Pons (tissue), 1 donor: ENCODE measurements at places on chromosomes 7 and 10.

DNA sequence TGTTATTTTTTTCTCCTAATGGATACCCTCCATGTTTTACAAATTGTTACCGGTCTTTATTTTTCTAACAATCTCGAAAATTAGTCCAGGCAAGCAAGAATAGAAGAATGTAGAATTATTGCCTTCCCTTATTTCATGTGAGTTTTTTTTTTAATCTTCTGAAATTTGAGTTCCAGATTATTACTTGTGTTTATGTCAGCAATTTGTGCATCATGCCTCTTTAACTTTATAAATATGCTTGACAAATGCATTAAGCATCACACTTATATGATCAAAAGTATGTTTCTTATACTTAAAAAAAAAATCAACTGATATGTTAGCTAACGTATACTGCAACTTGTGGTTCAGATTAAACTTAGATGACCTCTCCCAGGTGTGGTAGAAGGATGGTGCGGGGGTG is 242.7 kb upstream of the VSTM2A start:
- no peak for DNase-seq

GRCh38 chr7:143305423-143306070 is 10.4 kb upstream of the CLCN1 start:
- DNase-seq, result peak; percentile 74

DNA sequence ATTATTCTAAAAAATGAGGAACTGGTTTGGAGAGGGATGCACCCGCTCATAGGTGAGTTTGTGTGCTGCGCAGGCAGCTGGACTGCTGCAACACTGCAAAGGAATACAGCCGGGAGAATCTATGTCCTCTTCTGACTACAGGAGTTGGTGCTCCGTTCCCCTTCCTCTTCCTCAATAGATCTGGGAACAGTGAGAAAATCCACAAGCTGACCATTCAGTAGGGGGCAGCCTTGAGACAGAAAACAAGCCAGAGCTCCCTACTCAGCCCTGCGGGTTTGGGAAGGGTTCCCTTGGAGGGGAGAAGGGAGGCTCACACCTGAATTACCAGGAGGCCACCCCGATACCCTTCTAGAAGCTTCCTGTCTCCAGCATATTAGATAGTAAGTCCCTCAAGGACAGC is 87.3 kb upstream of the FOXI2 start:
- peak; percentile 5 for DNase-seq

DNA sequence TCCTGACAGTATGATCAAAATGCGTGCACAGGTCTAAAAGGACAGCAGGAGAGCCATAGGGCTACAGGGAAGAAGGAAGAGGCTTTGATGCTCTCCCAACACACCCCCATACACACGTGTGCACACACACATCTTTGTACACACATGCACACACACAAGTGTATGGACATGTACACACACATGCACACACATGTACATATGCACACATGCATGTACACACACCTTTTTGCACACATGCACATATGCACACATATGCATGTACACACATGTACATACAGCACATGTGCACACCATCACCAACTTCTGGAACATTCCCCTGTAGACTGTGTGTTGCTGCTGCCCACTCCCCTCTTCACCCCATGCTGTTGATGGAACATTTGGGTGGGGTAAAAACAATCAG is 255.6 kb upstream of the CTBP2 start:
- no peak for DNase-seq

GRCh38 chr7:75968561-75969001 is 25.8 kb downstream of the TMEM120A start:
- DNase-seq, result peak; percentile 68

DNA sequence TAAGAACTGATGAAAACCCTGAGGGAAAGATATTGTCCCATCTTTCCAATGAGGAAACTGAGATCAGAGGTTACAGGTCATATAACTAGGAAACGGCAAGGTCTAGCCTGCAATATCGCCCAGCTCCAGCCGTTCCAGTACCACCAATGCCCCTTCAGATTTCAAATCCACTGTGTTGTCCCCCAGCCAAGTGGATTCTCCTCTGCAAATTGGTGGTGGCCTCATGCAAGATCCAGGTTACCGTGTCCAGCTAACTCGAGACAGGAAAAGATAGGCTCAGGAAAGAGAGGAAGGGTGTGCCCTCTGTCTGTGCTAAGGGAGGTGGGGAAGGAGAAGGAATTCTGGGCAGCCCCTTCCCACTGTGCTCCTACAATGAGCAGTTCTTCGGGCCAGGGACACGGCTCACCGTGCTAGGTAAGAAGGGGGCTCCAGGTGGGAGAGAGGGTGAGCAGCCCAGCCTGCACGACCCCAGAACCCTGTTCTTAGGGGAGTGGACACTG is 25.3 kb downstream of the PRSS2 start:
- DNase-seq, result no peak

- DNase-seq, result peak; percentile 89
Measured at GRCh38 chr10:35379226-35380137, 43.2 kb downstream of the CCNY start.

DNA sequence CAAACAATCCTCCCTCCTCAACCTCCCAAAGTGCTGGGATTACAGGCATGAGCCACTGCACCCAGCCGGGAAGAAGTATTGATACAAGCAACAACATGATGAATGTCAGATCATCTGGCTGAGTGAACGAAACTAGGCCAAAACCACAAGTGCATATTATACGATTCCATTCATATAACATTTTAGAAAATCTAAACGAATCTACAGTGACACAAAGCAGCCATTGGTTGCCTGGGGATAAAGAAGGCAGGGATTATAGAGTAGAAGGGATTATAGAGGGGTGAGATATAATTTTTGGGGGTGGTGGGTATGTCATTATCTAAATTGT is 11.5 kb upstream of the RHBDD2 start:
- DNase-seq, result no peak

DNA sequence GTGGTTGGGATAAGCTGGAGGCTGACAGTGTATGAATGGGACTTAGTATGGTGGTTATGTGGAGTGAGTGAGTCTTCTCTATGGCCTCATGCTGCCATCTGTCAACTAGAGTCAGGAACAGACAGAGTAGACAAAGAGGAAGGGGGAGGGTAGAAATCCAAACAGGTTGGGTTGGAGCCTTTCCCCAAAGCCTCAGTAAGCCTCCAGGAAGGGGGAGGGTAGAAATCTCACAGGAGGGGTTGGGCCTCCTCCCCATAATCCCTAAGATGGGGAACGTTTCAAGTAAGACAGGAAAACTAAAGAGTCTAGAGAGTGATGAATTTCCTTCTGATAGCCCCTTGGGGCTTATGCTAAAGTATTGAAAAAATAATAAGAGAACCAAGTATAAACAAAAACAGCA is 2.0 kb upstream of the AKR1B15 start:
- peak; percentile 4 for DNase-seq

DNA sequence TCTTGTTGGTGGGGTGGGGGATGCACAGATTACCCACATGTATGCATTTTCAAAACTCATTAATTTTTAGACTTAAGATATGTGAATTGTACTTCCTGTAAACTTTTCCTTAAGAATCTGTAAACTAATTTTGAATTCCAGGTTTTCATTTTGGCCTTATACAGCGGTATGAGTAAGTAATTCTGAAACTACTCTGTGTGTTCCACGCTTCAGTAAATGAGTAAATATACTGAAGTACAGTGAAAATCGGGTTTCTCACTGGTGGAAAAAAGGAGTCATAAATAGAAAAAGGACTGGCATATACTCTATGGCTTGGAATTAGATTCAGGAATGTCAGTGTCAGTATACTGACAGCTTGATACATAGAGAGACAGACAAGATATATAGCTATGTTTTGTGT is 72.8 kb downstream of the CTTNBP2 start:
- no peak for DNase-seq

GRCh38 chr7:67671006-67671548 is 674.4 kb downstream of the TYW1 start:
- no peak for DNase-seq

- DNase-seq, result no peak
Measured at GRCh38 chr10:26046073-26046700, 112.2 kb downstream of the MYO3A start.

GRCh38 chr7:130388671-130389070 is 8.4 kb downstream of the CPA1 start:
- no peak for DNase-seq

GRCh38 chr10:123521556-123521955 is 144.6 kb upstream of the GPR26 start:
- DNase-seq, result no peak

DNA sequence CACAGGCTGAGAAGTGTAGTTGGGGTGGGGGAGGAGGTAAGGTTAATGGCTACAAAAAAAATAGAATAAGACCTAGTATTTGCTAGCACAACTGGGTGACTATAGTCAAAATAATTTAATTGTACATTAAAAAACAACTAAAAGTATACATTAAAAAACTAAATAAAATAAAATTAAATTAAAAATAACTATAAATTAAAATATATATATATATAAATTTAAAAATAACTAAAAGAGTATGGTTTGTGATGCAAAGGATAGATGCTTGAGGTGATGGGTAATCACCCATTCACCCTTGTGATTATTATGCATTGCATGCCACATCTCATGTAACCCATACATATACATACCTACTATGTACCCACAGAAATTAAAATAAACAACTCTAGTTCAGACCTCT is 762.5 kb downstream of the SORCS1 start:
- no peak for DNase-seq

- no peak for DNase-seq
Measured at GRCh38 chr10:101777619-101778145, 1.8 kb upstream of the FGF8 start.

DNA sequence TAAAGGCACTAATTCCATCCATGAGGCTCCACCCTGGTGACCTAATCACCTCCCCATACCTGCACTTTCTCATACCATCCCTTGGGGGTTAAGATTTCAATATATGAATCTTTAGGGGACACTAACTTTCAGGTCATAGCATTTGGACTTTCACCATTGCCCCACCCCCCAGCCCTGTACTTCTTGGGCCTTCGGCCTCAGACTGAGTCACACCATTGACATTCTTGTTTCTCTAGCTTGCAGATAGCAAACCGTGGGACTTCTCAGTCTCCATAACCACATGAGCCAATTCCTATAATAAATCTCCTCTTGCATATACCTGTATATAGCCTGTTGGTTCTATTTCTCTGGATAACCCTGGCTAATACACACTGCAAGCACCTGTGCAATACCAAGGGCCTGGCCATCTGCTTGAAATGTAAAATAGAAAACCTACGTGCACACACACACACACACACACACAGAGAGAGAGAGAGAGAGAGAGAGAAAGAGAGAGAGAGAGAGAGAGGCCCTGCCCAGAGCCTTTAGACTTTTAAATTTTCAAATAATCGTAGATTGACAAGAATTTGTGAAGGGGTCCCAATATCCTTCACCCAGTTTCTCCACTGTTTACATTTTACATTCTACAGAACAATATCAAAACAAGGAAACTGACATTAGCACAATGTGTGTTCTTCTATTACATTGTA is 25.3 kb downstream of the ANXA8 start:
- DNase-seq, result no peak

- DNase-seq, result peak; percentile 34
Measured at GRCh38 chr7:78018641-78019446, 220.3 kb downstream of the PHTF2 start.

- DNase-seq, result no peak
Measured at GRCh38 chr7:146494952-146495596, 378.5 kb downstream of the CNTNAP2 start.

DNA sequence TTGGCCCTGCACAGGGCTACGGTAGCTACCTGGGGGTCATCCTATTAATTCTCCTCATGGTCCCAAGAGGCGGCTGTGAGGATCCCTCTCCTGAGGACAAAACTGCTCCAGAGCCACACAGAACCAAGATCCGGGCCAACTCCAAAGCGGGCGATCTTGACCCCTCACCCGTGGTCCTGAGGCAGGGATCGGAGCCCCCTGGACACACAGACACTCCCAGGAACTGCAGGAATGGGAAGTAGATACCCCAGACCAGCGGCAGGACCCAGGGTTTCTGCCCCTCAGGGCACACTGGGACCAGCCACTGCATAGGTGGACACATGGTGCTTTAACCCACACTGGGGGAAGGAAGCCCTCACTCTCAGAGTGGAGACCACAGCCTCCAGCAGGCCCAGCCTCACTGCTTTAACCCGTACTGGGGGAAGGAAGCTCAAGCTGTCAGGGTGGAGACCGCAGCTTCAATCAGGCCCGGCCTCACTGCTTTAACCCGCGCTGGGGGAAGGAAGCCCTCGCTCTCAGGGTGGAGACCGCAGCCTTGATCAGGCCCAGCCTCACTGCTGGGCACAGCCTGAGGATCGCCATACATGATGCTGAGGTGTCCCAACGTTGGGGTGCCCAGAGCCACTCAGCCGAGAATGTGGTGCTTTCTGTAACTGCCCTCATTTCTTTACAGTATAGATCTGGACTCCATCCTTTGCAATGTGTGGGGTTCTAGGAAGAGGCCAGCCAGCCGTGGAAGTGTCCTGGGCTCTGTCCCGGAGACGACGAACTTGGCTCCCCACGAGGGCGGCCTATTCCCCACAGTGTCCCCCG is 60.1 kb downstream of the DIP2C start:
- no peak for DNase-seq

DNA sequence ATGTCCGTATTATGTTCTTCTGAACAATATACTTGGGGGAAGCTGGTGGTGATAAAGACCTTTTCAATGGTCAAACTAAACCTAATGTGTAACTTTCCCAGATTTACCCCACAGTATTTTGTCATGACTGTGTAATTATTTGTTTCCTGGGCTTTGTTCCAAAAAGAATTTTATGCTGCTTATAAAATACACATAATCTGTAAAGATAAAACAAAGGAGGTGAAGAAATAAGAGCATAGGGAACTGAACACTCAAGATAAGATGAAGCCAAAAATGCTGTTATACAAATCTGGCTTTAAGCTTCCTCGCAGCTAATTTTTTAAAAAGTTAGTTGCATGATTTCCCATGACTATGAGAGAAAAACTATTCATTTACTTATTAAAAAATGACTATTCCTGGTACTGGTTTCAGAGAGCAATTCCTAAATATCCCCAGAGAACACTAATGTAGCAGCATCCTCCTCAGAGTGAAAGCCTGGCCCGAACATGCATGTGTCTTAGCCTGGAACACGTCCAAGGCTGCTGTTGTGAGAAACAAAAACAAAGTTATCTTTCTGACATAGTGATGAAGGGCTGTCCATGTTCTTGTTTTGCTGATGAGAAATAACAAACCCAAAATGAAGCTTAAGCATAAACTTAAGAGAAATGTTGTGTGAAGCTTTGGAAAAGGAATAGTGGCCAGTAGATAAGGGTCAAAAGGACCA is 33.9 kb downstream of the MALSU1 start:
- no peak for DNase-seq

GRCh38 chr10:73597346-73597745 is 6.2 kb upstream of the USP54 start:
- DNase-seq, result no peak

DNA sequence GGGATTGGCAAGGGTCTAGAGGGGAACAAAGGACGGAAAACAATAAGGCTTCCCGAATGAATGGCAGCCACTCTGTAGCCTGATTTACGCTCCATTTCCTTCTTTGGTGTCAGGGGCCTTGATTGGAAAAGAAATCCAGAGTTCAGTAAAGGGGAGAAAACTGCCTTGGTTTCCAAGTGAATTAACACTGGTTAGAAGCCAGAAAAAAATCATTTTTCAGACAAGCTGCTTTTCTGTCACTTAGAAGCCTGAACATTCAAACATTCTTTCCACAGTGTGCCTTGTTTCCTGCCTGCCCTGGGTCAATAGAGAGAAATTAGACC is 283 bp upstream of the TRDMT1 start:
- no peak for DNase-seq
